ENCODE measurements at places on chromosomes 7 and 10.

GRCh38 chr10:124032971-124033886 lies 60.2 kb downstream of the CHST15 start:
- DNase-seq = peak; percentile 2

- DNase-seq = no peak
These were observed 39.3 kb downstream of the BET1 start for GRCh38 chr7:93964813-93965212.

- DNase-seq = no peak
These were observed 9.1 kb upstream of the IDI2 start for GRCh38 chr10:1034758-1035157.

DNA sequence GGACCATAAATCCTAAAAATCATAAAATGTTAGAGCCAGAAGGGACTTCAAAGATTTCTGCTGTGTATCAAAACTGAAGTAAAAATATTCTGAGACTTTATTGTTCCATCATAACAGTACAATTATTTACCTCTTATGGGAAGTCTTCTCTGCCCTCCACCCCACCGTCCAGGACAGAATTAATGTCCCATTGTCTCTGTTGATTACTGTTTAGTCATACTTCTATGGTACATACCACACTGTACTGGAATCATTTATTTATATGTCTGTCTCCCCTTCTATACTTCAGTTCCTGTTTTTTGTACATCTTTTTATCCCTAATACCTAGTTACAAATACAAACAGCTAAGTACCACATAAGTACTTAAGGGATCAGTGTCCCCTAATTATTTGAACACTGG lies 91.4 kb upstream of the CAPZA2 start:
- DNase-seq = no peak

DNA sequence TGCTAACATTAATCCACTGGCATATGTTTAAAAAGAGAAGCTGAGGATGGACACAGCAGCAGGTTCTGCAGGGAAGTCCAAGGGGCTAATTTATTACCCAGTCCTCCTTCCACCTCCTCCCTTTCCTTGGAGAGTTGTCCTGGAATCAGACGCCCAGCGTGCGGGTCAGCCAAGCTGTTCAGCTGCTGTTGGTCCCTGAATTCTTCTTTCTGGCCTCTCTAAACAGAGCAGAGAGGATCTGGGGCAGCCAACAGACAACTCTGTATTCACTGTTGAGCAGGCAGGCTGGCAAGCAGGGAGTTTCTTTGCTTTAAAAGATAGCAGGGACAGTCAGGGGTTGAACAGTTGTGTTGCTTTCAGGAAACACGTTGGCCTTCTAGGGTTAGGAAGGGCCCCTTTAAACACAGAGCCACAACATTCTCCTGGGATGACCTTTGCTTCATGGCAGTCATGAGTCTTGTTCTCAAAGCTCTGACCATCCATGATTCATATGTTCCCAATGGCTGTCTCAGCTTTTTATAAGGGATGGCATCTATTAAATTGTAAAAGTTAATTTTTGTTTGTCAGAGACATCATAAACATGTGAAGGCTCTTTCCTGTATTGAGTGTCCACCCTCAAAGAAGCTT lies 217.0 kb downstream of the CREB5 start:
- DNase-seq = peak; percentile 59

DNA sequence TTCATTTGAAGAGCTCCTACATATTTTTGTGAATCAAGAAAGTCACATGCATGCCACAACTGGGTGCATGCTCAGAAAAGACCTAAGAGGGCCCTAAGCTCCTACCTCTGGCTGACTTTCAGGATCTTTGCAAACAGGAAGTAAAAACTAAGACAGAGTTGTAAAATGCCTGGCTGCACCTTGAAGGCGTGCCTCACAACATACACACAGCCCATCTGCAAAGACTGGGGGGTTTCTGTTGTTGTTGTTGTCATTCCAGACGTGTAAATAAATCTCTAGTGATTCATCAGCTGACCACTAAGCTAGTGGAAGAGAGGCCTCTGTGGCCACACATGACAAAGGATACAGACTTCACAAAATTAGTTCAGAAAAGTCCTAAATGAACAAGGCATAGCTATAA lies 31.8 kb downstream of the SMURF1 start:
- DNase-seq = peak; percentile 45

DNA sequence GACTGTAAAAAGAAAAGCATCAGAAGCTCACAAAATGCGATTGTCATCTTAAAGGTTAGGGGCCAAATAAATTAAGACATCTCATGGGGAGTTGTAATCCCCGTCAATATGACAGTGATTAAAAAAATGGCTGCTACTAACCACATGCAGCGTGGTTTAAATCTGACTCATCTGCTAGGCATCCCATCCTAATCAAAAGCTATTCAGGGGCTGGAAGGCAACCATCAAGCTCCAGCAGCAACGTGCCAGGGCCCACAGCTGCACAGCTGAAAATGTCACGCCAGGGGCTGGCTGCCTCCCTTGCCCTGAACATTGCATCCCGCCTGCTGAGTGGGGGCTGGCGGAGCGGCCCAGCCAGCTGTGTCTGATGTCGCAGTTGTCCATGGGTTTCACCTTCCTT lies 66.3 kb upstream of the FRMD4A start:
- peak; percentile 96 for DNase-seq

DNA sequence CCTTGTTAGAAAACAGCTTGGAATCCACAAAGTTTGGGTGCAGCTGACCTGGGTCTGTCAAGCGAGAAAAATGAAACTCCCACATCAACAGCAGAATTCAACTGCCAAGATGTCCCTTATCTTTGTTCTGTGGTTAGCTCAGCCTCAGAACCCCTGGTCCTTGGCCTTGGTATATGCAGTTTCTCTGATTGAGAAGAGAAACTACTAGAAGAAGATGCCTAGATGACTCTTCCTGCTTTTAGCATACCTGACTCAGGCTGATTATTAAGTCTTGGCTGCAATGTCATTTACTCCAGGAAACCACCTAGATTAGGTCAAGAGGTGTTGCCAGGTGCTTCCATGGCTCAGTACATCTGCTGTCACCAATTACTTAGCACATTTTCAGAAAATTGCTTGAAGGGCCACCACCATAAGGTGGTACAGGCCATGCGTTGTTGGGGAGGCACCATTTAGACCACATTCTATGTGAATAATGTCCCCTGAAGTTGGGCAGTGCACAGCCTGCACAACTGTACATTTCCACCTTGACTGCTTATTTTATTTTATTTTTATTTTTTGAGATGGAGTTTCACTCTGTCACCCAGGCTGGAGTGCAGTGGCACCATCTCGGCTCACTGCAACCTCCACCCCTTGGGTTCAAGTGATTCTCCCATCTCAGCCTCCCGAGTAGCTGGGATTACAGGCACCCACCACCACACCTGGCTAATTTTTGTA lies 59.4 kb upstream of the ZNF438 start:
- peak; percentile 94 for DNase-seq

DNA sequence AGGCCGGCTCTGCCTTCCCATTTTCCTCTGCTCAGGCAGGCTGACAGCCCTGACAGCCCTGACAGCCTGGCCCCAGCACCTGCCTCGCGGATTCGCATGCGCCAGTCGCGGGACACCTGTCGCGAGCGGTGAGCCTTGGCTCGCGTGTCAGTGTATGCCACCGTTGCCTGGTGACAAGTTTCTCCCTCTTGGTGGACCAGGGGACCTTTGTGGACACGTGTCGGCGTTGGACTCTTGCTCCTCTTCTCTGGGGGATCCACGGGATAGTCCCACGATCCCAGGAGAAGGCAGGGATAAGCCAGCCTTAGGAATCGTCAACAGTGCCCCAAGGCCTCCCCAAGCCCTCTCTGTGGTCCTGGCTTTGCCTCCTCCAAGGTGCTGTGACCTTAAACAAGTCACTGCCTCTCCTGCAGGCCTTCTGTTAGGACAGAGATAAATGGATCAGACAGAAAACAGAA lies 18.1 kb upstream of the ZNF273 start:
- DNase-seq = no peak

DNA sequence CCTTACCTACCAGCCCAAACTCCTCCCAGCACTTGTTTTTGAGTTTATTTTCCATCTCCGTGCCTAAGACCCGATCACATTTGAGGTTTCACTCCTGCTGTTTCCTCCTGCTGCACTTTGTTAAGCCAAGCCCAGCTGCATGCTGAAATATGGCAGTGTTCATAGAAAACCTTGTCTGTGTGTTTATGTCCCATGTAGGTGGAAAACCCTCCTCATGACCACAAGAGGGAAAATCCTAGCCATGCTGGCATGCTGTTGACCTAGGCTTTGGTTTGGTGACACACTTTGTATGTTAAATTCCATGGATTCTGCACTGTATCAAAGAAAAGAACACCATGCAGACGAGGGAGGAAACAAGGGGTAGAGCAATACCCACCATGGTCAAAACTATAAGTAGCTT lies 154.4 kb downstream of the CUBN start:
- no peak for DNase-seq
